ENCODE measurements at places on chromosomes 4 and X. TPM values are rescaled to one million over a fixed set of nuclear protein-coding genes. Genes with fewer than 3 reads are reported as not detected.

GRCh38 chr4:88353324-88353723, 25.3 kb upstream of the HERC6 start:
- no peak for DNase-seq

GRCh38 chr4:17368408-17368807, 143.5 kb downstream of the QDPR start:
- DNase-seq, result no peak

DNA sequence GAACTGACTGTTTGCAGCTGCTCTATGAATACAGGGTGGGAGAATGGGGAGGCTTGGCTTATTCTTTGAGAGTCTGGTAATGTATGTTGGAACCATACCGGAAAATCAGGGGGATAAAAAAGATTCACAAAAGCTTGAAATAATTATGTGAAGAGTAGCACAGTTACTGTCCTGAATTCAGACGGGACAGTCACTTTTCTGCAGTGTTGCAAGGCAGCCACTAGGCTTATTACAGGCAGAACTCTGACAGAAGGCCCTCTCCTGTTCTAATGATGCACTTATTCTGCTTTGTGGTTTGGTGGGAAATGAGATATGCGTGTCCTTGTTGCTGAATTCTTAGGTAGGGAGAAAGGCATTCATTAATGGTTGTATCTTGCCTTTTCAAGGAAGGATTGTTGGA, 37.2 kb downstream of the GUCY1B1 start:
- DNase-seq, result peak; percentile 63

- DNase-seq, result no peak
Observed at GRCh38 chr4:26647523-26648224, 63.8 kb downstream of the TBC1D19 start.

The FAT4 gene
- not detected for total RNA-seq

GRCh38 chr4:69088473-69088872, 7.8 kb upstream of the UGT2B7 start:
- no peak for DNase-seq

GRCh38 chr4:154158361-154159155, 333.0 kb downstream of the DCHS2 start:
- DNase-seq, result no peak

GRCh38 chrX:33330798-33331197, 119.4 kb upstream of the DMD start:
- DNase-seq, result no peak

The ETDA gene
- not detected for total RNA-seq

GRCh38 chr4:104735174-104735573, 240.5 kb upstream of the CXXC4 start:
- no peak for DNase-seq

GRCh38 chrX:143580266-143580665, 55.6 kb downstream of the SLITRK4 start:
- no peak for DNase-seq

DNA sequence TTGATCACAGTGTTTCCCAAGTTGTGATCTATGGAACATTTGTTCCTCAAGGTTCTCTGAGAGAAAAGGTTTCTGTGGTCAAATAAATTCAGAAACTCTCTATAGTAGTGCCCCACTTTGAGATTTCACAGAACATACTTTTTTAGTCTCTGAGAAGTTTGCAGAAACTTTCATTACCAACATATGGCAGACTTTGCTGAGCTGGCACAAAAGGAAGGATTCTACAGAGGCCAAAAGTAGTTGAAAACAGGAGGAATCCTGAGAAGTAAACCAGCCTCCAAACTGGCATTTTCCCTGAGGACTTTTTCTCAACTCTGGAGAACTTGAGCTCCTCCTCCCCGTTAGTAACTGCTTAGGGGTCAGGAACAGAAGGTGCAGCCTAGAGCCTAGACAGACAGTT, 117.8 kb upstream of the ESX1 start:
- no peak for DNase-seq

DNA sequence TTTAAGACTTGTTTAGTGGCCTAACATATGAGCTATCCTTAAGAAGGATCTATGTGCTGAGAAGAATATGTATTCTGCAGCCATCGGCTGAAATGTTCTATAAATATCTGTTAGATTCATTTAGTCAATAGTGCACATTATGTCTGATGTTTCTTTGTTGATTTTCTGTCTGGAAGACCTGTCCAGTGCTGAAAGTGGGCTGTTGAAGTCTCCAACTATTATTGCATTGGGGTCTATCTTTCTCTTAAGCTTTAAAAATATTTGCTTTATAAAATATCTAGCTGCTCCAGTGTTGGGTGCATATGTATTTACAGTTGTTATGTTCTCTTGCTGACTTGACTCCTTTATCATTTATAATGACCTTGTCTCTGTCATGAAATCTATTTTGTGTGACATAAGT, 9.4 kb upstream of the BLTP1 start:
- no peak for DNase-seq

The MAGEB4 gene
- total RNA-seq, result not detected

The HSFX3 gene
- total RNA-seq, result not detected

GRCh38 chrX:128438082-128438481, 385.9 kb upstream of the ACTRT1 start:
- no peak for DNase-seq

DNA sequence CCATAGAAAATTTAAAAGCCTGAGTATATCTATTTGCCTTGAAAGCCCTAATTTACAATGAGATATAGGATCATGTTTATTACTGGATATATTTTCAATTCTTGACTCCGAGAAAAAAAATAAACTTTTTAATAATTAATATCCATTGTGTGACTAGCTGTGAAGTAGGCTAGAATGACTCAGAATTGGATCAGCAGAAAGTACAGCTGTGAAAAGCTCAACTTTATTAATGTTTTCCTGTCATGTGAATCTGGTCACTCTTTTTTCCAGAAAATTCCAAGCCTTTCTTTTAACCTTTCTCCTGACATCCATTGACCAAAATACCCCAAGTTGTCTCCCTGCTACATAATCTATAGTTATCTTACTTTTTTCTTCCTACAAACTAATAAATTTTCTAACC, 171.8 kb upstream of the PACRGL start:
- no peak for DNase-seq

DNA sequence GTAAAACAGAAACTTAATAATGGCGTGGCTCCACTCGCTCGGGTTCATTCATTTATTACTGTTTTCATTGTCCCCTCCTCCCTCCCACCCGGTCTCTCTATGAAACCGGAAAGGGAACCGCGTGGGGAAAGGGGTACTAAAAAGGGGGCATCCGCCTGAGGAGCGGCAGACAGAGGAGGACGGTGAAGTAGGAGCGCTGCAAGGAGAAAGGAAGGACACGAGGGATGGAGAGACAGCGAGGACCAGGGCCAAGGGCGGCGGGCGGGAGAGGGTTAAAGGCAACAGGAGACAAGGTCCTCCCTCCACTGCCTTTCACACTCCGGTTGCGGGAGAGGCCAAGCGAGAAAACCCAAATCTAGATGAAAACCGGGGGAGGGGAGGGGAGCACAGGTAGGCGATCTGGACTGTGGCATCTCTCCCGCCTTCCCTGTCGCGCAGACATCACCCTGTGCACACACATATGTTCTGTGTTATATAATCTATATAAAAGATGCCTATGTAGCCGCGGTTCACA, 829 bp downstream of the ELOVL6 start:
- peak; percentile 50 for DNase-seq

The RTL3 gene
- total RNA-seq, result not detected

The GLRA2 gene
- total RNA-seq, result not detected

The MID1 gene
- 5.5 TPM for total RNA-seq

The CCNQ gene
- total RNA-seq, result 107 TPM

DNA sequence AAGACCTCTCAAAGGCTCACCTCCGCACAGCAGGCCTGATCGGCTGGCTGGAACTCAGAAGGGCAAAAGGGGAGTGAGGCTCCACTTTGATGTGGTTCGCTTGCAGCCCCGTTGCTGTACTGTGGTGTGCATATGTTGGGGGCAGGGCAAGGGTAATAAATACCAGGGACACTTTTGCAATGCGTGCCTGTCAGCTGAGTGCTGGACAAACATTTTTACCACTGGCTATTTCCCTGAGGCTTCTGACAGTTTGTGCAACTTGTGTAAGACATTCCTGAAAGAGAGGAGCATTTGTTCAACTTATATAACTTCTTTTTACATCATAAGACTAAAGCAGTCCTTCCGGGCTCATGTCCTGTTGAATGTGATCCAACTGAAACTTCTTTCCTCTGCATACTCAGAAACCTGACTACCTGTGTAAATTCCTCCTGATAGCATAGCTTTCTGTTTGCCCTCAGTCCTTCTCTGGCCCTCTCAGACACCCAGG, 82.3 kb downstream of the SPRY1 start:
- peak; percentile 92 for DNase-seq

The PCDH11X gene
- not detected for total RNA-seq

DNA sequence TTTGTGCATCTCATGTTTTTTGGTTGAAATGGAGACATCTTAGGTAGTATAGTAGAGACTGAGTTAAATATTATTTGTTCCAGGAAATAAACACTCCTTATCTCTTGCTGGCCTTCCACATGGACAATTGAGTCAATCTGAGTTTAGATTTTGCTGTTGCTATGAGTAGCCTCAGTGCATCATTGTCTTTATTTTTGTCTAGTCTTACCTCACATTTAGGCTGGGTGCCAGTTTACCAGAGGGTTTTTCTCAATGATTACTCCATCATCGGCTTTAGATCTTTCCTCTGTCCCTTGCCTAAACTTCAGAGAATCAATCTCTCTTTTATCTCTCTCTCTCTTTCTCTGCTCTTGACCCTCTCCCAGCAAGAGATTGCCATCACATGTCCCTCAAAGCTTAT, 73.6 kb downstream of the GABRB1 start:
- no peak for DNase-seq

The MRPL1 gene
- 19.9 TPM for total RNA-seq

DNA sequence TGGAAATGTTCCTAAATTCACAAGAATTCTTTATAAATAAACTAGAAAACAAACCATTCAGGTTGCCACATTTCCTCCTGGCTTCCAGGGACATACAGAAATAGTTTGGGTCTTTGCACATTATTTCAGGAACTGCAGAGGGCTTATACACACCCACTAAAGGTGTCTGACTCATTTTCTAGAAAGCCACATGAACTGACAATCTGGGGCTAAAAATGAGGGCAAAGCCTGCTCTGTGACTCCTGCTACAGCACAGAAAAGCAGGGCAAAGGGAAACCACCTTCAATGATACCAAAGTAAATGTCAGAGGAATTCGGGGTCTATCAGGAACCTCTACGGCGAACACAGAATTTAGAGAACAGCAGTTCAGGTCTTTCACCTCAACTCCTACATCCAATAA, 112.2 kb upstream of the MAP3K15 start:
- peak; percentile 20 for DNase-seq

The SLITRK4 gene
- total RNA-seq, result not detected

- DNase-seq, result no peak
Observed at GRCh38 chrX:109533631-109534030, 3.0 kb upstream of the NXT2 start.

DNA sequence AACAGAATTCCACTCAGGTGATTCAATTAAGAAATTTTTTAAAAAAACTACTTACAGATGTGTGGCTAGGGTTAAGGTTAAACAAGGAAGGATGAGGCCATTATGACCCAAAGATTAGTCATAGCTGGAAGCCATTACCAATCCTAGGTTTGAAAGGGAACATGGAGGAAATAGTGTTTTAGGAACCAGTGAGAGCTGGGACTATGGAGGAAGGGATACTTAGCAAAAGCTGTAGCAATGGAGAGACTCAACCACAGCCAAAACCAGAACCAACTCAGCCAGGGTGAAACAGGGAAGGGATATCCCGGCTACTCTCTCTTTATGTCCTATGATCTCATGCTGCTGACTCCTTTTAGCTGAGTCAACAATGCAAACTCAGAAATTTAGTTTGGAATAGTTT, 148.6 kb upstream of the CNKSR2 start:
- DNase-seq, result no peak

- no peak for DNase-seq
Observed at GRCh38 chrX:31136144-31136611, 64.3 kb upstream of the FTHL17 start.

DNA sequence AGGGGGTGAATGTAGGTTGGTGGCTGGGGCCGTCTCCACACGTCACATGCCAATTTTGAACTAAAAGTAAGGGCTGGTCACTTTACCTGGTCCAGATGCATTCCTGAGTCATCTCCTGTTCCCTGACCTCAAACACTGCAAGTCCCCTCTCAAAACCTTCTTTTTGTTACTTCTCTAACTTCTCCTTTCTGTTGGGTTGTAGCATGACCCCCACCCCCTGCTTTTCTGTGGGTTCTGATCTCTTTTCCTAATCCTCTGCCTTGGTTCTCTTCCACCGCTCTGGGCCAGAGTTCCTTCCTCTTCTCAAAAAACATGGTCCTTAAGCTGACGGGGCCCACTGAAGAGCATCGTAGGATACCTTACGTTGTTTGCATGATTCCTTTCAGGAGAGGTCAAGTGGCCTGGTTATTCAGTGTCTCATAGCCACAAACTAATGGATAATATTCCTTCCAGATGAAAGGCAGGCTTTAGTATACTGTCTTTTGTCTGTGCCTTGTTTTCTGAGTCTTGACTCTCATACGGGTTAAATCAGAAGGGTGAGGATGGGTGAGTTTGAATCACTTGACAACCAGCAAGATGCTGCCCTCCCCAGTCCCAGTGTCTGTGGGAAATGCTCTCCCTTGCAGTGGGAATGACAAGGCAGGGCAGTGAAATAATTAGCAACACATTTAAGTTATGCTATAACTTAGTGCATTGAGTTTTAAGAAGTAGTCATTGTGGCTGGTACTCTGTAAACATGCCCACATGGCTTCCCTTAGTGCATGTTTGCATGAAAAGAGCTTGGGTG, 15.1 kb downstream of the SMS start:
- DNase-seq, result no peak

The LNX1 gene
- 9.4 TPM for total RNA-seq

The SSX4B gene
- total RNA-seq, result not detected

The SLC26A1 gene
- total RNA-seq, result 5.8 TPM

DNA sequence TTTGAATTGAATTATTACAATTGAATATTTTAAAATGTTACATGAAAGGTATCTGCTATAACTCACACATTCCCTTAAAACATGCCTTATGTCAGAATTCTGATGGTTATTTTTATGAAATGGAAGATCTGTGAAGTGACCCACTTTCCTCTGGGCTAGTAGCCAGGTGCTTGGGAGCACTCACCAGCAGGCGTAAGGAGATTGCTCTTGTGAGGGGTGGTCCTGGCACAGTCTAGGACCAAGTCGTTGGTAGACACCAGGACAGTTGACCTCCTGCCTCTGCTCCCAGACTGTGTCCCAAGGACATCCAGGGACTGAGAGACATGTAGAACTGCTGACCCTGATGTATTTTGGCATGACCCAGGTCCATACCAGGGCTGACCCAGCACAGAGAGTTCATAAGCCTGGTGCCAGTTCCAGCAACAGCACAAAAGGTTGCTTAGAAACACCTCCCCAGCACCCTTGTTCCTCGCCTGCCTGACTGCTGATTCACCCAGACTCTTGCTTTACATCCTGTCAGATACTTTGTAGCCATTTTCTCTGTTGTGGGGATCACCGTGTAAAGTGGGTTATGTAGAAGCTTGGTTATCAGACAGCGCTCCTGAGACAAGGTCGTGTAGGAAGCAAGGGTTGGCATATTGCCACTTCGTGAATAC, 48.5 kb downstream of the NELFA start:
- no peak for DNase-seq

The DMRTC1B gene
- not detected for total RNA-seq

GRCh38 chr4:184513802-184514120, 39.4 kb upstream of the IRF2 start:
- DNase-seq, result no peak

The CYTL1 gene
- total RNA-seq, result not detected

- DNase-seq, result no peak
Observed at GRCh38 chrX:124190440-124190839, 142.0 kb upstream of the TEX13D start.

The CTAG2 gene
- not detected for total RNA-seq
